ENCODE measurements at places on chromosomes 16 and 17.

DNA sequence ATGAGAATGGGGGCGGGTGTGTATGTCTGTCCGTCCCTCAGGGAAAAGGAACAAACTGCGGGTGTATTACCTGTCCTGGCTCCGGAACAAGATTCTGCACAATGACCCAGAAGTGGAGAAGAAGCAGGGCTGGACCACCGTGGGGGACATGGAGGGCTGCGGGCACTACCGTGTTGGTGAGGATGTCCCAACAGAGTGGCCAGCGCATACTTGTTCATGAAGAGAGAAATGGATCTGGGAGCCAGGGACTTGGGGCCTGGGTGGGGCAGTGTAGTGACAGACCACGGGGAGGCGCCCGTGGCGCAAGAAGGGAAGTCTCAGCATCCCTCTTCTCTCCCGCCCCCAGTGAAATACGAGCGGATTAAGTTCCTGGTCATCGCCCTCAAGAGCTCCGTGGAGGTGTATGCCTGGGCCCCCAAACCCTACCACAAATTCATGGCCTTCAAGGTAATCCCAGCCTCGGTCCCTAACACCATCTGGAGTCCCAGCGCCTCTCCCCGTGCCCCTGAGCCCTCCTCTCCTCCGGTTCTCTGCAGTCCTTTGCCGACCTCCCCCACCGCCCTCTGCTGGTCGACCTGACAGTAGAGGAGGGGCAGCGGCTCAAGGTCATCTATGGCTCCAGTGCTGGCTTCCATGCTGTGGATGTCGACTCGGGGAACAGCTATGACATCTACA, 3.5 kb upstream of the C17orf107 start:
- no peak for DNase-seq

DNA sequence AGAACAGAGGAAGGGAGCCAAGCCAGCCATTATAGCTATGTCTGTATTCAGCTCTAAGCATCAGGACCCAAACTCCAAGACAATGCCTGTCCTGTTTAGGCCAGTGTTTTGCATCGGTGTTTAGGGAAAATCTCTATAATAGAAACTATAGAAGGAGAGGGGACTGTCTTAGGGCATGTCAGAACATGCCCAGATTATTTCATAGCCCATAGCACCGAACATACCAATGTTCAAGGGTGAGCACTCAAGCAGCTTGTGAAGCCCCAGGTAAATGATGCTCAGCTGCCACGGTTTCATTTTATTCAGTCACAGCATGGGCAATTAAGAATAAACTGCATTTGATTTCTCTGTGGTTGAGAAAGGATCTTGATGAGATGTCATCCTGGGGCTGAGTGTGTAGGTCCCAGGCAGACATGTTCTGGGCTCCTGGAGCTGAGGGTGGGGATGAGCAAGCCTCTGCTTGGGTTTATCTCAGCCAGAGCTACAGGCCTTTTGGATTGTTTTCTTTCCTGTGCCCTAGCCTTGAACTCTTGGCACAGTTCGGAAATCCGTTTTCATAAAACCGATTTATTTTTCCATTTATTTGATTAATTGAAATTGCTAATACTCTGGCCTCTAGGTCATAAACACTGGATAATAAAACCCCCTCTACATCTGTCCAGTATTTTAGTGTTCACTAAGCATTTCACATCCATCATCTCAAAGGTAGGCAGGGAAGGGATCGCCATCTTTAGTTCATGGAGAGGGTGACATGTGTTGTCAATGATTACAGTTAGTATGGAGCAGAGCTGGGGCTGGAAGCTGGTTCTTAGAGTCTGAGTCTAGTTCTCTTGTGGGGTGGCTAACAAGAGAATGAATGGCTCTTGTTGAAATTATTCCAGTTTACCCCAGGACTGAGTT, 290.7 kb upstream of the ASIC2 start:
- no peak for DNase-seq

DNA sequence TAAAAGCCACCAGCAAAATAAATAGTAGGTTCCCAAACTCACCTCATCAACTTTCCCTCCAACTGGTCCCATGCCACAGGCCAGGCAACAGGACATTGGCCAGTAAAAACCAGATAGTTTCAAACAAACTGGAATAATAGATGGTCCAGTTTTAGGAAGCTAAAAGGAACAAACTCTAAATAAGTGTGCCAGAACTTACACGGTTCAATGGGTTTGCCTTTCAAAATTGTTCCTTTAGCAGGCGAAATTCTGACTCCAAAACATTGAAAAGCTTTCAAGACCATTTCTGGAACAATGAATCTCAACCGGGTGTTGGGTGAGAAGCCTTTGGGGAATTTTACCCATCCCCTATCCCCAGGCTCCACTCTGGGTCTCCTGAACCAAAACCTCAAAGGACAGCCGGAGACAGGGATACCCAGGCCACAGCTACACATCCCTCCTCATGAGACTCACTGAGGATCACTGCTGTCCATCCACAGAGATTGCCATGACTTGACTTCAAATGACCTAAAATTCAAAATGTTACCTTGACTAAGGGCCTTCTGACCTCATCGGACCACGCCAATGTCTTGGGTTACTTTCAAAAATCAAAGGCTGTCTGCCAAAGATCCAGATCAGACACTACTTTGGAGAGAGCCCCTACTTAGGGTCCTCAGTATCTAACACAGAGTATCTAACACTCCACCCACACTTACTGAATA, 13.0 kb downstream of the AXIN2 start:
- DNase-seq, result no peak

DNA sequence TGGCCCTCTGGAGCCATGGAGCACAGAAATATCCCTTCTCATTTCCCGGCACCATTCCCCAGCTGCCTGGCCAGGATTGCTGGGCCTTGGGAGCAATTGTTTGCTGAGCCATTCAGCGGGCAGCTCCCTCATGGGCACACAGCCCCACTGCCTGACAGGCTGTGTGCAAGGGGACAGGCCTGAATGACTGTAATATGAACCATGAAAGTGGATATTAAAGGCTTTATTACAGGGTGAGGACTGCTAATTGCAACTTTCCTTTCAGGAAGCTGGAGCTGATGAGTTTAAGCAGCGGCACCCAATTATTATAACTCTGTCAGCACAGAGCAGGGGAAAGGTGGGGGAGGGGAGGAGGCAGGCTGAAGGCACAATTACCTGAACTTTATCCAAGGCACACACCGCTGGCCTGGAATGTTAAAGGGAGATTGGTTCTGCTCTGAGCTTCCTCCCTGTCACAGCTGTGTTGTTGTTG, 159.8 kb upstream of the SDK2 start:
- peak; percentile 88 for DNase-seq

DNA sequence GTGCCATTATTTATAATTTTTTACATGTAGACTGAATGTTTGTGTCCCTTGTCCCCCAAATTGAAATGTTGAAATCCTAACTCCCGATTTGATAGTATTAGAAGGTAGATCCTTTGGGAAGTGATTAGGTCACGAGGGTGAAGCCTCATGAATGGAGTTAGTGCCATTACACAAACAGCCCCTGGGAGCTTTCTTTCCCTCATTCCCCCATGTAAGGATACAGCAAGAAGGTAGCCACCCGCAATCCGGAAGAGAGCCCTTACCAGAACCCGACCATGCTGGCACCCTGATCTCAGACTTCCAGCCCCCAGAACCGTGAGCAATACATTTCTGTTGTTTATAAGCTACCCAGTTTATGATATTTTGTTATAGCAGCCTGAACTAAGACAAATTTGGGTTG, 143.2 kb downstream of the NPIPB5 start:
- DNase-seq, result no peak

DNA sequence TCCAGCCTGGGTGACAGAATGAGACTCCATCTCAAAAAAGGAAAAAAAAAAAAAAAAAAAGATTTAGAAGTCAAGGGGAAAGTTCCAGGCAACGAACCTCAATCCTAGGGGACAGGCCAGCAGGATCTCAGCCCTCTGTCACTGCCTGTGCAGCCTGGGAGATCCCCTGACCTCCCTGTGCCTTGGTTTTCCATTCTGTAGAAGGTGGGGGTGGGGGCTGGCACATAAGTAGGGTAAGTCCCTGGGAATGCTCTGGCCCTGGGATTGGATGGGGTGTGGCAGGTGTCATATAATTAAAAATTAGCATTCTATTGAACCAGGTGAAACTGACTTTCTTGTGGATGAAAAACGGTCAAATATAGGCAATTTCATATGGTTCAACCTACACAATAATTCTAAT, 90.5 kb downstream of the C16orf78 start:
- DNase-seq, result no peak

DNA sequence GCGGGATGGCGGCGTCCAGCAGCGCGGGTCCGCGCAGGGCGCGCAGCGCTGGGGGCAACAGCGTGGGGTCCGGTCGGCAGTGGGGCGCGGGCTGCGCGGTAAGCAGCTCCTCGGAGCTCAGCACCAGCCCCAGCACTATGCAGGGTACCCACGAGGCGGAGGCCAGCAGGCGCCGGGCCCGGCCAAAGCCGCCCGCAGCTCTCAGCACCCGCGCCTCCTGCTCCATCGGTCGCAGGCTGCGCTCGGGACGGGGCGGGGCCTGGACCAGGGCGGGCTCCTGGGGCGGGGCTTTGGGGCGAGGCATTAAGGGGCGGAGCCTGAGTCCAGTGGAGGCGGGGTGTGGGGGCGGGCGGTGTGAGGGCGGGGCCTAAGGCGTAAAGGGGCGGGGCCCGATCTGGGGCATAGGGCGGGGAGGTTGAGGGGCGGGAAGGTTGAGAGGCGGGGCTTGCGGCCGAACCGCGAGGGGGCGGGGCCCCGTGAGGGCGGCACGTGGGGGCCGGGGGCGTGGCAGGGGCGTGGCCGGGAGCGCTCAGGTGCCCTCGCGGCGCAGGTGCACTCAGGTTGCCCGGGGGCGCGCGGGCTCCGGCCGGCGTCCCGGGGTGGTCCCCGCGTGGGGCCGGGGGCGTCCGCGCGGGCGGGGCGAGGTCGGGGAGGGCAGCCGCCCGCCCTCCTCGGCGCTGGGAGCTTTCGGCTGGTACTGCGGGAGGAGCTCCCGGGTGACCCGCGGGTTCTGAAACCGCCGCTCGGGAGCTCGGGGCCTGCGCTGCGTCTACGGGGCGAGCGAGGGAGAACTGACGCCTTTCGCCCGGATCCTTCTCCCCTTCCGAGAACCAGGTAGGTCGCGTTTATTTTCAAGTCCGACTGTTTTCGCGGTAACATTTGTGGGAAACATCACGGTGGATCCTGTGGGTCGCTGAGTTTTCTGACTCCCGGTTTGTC, 1.4 kb upstream of the SLC22A31 start:
- peak; percentile 43 for DNase-seq

GRCh38 chr17:44115585-44116415, 7.6 kb downstream of the HDAC5 start:
- no peak for DNase-seq

GRCh38 chr17:77929871-77930436, 28.5 kb upstream of the TNRC6C start:
- DNase-seq, result no peak

GRCh38 chr16:83134638-83135037, 507.9 kb downstream of the CDH13 start:
- no peak for DNase-seq

DNA sequence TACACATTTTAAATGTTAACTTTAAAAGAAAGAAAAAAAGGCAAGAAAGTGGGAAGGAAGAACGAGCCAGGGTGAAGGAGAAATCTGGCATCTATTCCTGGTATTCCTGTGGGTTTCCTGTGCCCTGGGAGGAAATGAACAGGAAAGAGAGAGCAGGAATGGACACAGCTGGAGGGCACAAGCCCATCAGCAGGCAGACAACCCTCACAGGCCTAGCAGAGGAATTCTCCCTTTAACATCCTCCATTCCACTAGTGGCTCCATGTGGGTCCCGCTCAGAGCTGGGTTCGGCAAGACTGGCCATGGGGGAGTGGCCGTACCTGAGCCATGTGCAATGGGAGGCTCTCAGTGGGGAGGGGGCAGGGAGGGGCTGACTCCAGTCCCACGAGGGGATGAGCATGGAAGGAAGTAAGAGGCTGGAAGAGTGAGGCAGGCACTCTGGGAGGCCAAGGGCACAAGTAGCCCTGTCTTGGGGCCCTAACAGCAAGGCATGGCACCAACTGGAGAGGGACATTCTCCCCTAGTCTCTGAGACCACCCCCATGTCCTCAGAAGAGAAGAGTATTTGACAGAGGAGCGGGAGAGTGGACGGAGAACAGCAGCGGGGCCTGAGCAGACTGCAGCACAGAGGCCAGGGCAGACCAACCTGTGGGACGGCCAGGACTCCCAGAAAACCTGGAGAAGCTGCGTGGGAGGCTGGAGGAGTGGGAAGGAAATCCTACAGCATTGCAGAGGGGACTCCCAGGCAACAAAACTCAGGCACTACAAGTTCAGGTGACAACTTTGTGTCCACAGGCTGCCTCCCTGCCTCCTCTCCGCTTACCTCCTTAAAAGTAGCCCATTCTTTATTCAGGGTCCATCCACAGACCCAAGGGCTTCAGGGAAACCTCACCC, 30.2 kb downstream of the TK2 start:
- DNase-seq, result no peak

All from NCI-H510A (cell line).